K562 (cell line): ENCODE measurements at places on chromosomes 12 and 14. TPM values are rescaled to one million over a fixed set of nuclear protein-coding genes. Genes with fewer than 3 reads are reported as not detected.

The PLBD1 gene
- total RNA-seq = 15.9 and 16.4 TPM in 2 replicates

- H3K4me3 ChIP-seq = no peak overlapping the region
- H3K27me3 ChIP-seq = no peaks in the 10 kb centered on the region
- no peaks in the 10 kb centered on the region for H3K4me1 ChIP-seq
- H3K27ac ChIP-seq = no peak overlapping the region
These were observed 798.5 kb downstream of the DIO2 start for GRCh38 chr14:79412822-79413221.

- H3K27me3 ChIP-seq = no peaks in the 10 kb centered on the region
- H3K4me1 ChIP-seq = no peaks in the 10 kb centered on the region
- no peaks in the 10 kb centered on the region for H3K36me3 ChIP-seq
- peak; percentile 33 for DNase-seq
- no peak overlapping the region for H3K27ac ChIP-seq
These were observed 404.8 kb downstream of the ATP23 start for GRCh38 chr12:58346032-58346632.

The IGF1 gene
- 5.5 and 5.9 TPM in 2 replicates for total RNA-seq

The PTPRR gene
- 8.7 and 8.8 TPM in 2 replicates for total RNA-seq

DNA sequence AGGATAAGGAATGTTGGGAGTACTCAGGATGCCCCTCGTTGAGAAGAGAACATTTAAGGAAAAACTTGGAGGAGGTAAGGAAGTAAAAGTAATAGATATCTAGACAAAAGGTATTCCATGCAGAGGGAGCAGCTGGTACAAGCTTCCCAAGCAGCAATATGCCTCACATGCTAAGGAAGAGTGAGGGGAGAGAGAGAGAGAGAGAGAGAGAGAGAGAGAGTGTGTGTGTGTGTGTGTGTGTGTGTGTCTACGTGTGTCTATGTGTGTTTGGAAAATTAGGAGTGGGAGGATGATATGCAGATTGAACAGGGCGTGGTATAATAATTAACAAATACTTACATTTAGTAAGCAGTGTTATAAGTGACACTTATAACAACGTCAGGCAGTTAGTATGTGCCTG is 9.2 kb upstream of the PARP11 start:
- no peak for DNase-seq
- H3K4me3 ChIP-seq = no peak overlapping the region
- H3K4me1 ChIP-seq = no peaks in the 10 kb centered on the region
- no peaks in the 10 kb centered on the region for H3K36me3 ChIP-seq
- no peak overlapping the region for H3K27ac ChIP-seq

DNA sequence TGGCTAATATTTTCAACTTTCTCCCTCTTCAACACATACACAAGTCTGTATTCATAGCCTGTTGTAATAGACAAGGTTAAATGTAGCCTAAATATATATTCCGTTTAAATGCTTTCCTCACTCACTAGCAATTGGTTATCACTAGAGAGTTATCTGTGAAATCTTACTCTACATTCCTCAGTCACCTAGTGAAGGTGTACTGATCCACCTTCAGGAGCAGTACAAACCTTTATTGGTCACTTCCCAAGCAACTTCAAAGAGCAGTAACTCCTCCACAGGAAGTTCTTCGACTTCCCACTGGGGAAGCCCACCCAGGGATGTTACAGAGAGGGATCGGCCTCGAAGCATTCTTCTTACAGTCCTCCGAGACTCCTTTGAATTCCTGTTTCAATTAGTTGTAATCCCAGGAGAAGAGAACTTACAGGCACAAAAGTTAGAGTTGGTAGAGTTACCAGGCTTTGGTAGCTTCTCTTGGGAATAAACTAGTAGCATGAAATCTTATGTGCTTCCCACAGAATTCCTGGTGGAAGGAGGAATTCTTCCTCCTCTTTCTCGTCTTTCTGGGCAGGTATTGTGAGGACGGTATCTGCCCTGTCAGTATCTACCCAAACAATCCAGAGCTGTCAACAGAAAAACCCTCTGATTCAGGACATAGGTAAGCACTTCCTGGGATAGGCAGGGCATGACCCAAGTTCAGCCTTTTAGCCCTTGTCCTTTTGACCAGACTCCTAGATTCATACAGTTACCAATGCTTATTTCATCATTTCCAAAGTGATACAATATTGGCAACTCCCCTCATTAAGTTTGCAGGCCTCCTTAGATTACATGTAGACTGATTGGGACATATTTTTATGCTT is at the start of gene GYS2:
Gene GYS2, minus strand, starts transcription at position 603 of the 857 bp plus-strand sequence. Its CDS starts 255 bp downstream, at position 348.
- H3K27me3 ChIP-seq = no peaks in the 10 kb centered on the region
- no peaks in the 10 kb centered on the region for H3K4me1 ChIP-seq
- no peak for DNase-seq
- H3K27ac ChIP-seq = no peak within 1 kb of the TSS
- no peak within 1 kb of the TSS for H3K4me3 ChIP-seq
- no peaks in the 10 kb centered on the region for H3K36me3 ChIP-seq

GRCh38 chr12:95626854-95627253 is 75.6 kb upstream of the USP44 start:
- no peak for DNase-seq
- H3K27ac ChIP-seq = no peak overlapping the region
- no peak overlapping the region for H3K4me3 ChIP-seq
- no peaks in the 10 kb centered on the region for H3K4me1 ChIP-seq

GRCh38 chr14:66380143-66380542 is 106.0 kb upstream of the CCDC196 start:
- H3K4me3 ChIP-seq = no peak overlapping the region
- H3K36me3 ChIP-seq = no peaks in the 10 kb centered on the region
- no peak for DNase-seq
- H3K4me1 ChIP-seq = no peaks in the 10 kb centered on the region
- no peaks in the 10 kb centered on the region for H3K27me3 ChIP-seq

DNA sequence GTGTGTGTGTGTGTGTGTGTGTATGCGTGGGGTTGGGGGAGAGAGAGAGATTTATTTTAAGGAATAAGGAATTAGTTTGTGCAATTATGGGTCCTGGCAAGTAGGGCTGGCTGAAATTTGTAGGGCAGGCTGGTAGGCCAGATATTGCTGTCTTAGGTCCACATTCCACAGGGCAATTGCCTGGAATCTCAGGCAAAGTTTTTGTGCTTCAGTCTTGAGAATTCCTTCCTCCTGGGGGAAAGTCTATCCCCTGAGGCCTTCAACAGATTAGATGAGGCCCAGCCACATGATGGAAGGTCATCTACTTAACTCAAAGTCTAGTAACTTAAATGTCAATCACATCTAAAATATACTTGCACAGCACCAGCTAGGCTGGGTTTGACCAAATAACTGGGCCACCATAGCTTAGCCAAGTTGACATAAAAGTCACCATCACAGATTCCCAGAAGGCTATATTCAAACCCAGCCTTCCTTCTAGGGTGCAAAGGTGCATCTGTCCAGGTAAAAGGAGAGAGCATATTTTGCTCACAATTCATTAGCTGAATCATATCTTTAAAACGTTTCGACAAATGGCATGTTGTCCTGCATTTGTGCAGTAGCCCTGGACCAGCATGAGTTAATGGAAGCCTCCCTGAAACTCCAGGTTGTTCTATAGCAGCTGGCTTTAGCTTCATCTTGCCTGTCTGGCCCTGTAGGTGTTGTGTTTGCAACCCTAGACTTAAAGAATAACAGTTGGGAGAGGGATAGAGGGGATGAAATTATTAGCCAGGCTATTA is 63.1 kb downstream of the C14orf132 start:
- H3K27ac ChIP-seq = no peak overlapping the region
- H3K4me3 ChIP-seq = no peak overlapping the region
- peaks cover 3% of the 10 kb centered on the region; the same call in 1 of the 2 replicates for H3K4me1 ChIP-seq

DNA sequence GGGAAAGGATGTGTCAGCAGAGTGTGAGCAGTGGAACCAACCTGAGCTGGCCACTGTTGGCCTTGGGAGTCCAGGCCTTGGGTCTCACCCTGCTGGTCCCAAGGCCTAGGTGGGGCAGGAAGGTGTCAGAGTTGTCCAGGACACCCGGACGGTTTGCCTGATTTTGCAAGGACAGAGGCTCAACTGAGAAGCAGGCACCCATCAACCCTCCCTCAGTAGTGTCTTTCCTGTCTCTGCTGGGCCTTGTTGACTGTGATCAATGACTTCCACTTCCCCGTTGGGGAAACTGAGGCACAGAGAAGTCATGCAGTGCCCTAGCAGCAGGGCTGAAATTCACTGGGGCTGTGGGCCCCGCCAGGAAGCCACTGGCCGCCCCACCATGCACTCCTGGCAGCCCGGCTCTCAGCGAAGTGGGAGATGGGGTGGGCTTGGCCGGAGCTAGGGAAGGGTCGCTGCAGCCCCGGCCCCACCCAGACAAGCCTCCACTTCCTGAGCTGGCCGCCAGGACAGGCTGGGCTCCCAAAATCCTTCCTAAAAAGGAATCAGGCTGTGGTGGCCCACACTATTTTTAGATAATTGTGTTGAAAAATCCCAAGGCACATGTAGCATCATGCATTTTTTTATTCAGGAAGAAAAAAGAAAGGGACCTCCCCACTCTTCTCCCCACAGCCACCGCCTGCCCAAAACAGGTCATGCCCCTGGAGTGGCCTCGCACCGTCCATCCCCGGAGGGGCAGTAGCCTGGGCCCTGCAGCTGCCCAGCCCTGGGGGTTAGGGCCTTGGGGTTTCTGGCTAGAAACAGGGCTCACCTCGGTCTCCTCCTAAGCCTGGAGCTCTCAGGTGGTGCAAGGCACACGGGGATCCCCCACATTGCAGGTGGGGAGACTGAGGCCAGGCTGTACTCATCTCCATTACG is 127.4 kb downstream of the CALM1 start:
- no peak overlapping the region for H3K27ac ChIP-seq
- H3K27me3 ChIP-seq = no peaks in the 10 kb centered on the region
- no peaks in the 10 kb centered on the region for H3K36me3 ChIP-seq
- H3K4me3 ChIP-seq = no peak overlapping the region
- H3K4me1 ChIP-seq = peaks cover 13% of the 10 kb centered on the region

DNA sequence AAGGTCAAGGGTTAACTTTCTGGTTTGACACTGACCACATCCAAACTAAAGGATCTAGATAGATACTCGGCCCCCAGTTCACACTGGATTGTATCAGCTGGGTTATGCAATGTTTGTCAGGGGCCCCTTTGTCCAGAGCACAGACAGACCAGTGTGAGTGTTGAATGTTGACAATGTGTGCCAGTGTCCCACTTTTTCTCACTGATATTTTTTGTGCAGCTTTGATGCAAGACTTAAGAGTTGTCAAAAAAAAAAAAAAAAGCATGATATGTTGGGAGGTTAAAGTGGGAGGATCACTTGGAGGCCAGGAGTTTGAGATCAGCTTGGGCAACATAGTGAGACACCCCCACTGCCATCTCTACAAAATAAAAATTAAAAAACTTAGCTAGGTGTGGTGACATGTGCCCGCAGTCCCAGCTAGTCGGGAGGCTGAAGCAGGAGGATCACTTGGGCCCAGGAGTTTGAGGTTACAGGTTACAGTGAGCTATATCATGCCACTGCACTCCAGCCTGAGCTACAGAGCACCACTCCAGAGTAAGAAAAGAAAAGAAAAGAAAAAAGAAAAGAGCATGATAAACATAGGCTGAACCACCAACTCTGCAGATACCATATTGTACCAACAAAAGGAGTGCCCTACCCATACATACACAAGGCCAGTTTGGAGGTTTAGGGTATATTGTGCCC is 97.5 kb downstream of the LGR5 start:
- H3K4me3 ChIP-seq = no peak overlapping the region
- DNase-seq = no peak
- H3K36me3 ChIP-seq = no peaks in the 10 kb centered on the region

- H3K4me1 ChIP-seq = peaks cover 39% of the 10 kb centered on the region
- DNase-seq = no peak
- peak overlapping the region; percentile 97 for H3K27ac ChIP-seq
- H3K36me3 ChIP-seq = peaks cover 71% of the 10 kb centered on the region
- no peaks in the 10 kb centered on the region for H3K27me3 ChIP-seq
- peak overlapping the region; percentile 89 for H3K4me3 ChIP-seq
These were observed 1.0 kb downstream of the NACA start for GRCh38 chr12:56723889-56724700.

- no peaks in the 10 kb centered on the region for H3K36me3 ChIP-seq
- H3K4me1 ChIP-seq = no peaks in the 10 kb centered on the region
- no peak overlapping the region for H3K4me3 ChIP-seq
- H3K27ac ChIP-seq = no peak overlapping the region
These were observed 136.4 kb downstream of the MDGA2 start for GRCh38 chr14:47539031-47539461.

The LRP1-AS gene
- total RNA-seq = not detected in 2 replicates

The SAMD15 gene
- 0.11 and 0.22 TPM in 2 replicates for total RNA-seq

The SLC10A1 gene
- not detected in 2 replicates for total RNA-seq

The FBXO33 gene
- 4.9 and 5.5 TPM in 2 replicates for total RNA-seq

- H3K27me3 ChIP-seq = peaks cover 26% of the 10 kb centered on the region
- no peaks in the 10 kb centered on the region for H3K36me3 ChIP-seq
- H3K27ac ChIP-seq = no peak overlapping the region
These were observed 152.3 kb downstream of the ZNF664 start for GRCh38 chr12:124125203-124125871.

The CSRP2 gene
- total RNA-seq = 1.6 and 2.3 TPM in 2 replicates

The KRT80 gene
- not detected in 2 replicates for total RNA-seq

The GLIPR1L2 gene
- not detected in 2 replicates for total RNA-seq

- H3K36me3 ChIP-seq = no peaks in the 10 kb centered on the region
- H3K4me3 ChIP-seq = no peak overlapping the region
- DNase-seq = no peak
- no peaks in the 10 kb centered on the region; the same call in 2 of the 3 replicates for H3K27me3 ChIP-seq
These were observed 30.7 kb downstream of the ISCA2 start for GRCh38 chr14:74524076-74524811.

- no peak overlapping the region for H3K4me3 ChIP-seq
- H3K36me3 ChIP-seq = peaks cover 92% of the 10 kb centered on the region; the same call in 2 of the 3 replicates
- peak; percentile 41 for DNase-seq
- H3K27me3 ChIP-seq = no peaks in the 10 kb centered on the region
- no peak overlapping the region for H3K27ac ChIP-seq
- H3K4me1 ChIP-seq = no peaks in the 10 kb centered on the region
These were observed 10.8 kb downstream of the RBM19 start for GRCh38 chr12:113955109-113955970.

GRCh38 chr14:23569443-23570151 is 2.0 kb upstream of the AP1G2 start:
- no peaks in the 10 kb centered on the region for H3K27me3 ChIP-seq
- H3K4me1 ChIP-seq = peaks cover 12% of the 10 kb centered on the region; the same call in 2 of the 3 replicates
- peaks cover 16% of the 10 kb centered on the region; the same call in 1 of the 3 replicates for H3K36me3 ChIP-seq

GRCh38 chr12:64103825-64104740 is 118.0 kb downstream of the KICS2 start:
- no peak for DNase-seq
- no peaks in the 10 kb centered on the region for H3K27me3 ChIP-seq
- H3K4me3 ChIP-seq = no peak overlapping the region
- no peaks in the 10 kb centered on the region for H3K4me1 ChIP-seq
- no peak overlapping the region for H3K27ac ChIP-seq
